ENCODE measurements at places on chromosomes 3 and 15. TPM values are rescaled to one million over a fixed set of nuclear protein-coding genes. Genes with fewer than 3 reads are reported as not detected.

PLSCR5 gene
- polyA plus RNA-seq: 3.0 TPM

POPDC2 gene
- 1.2 TPM for polyA plus RNA-seq

A4GNT gene
- not detected for polyA plus RNA-seq

SENP8 gene
- 1.5 TPM for polyA plus RNA-seq

ATP2B2 gene
- polyA plus RNA-seq: 0.75 TPM

RAD51 gene
- polyA plus RNA-seq: 4.9 TPM

HTR3E gene
- polyA plus RNA-seq: not detected

SLC12A8 gene
- 18.9 TPM for polyA plus RNA-seq

SERINC4 gene
- not detected for polyA plus RNA-seq

FBXO22 gene
- polyA plus RNA-seq: 49.3 TPM

RGMA gene
- 2.5 TPM for polyA plus RNA-seq

GOLGA6L7 gene
- polyA plus RNA-seq: not detected

FOXB1 gene
- polyA plus RNA-seq: 0.32 TPM

ABI3BP gene
- 12.9 TPM for polyA plus RNA-seq

TMC3 gene
- polyA plus RNA-seq: 0.19 TPM

FRMD4B gene
- 10.8 TPM for polyA plus RNA-seq

GOLGA8H gene
- polyA plus RNA-seq: not detected

ITIH3 gene
- polyA plus RNA-seq: 71.7 TPM

PCSK6 gene
- 36.0 TPM for polyA plus RNA-seq
